ENCODE measurements at places on chromosomes 6 and 20. TPM values are rescaled to one million over a fixed set of nuclear protein-coding genes. Genes with fewer than 3 reads are reported as not detected.

Gene BANF2
- not detected for total RNA-seq

Gene C6orf120
- total RNA-seq, result 30.8 TPM

Gene C6orf118
- 0.77 TPM for total RNA-seq

Gene CCN6
- total RNA-seq, result not detected

Gene CTAGE9
- not detected for total RNA-seq

Gene KIAA0408
- 2.9 TPM for total RNA-seq

Gene PCK1
- total RNA-seq, result 0.05 TPM

Gene VSX1
- total RNA-seq, result 0.06 TPM

Gene WFDC9
- total RNA-seq, result not detected

Gene TSPO2
- total RNA-seq, result not detected

Measured in SJCRH30 (cell line).